NCI-H2107 (cell line): ENCODE measurements at places on chromosomes 3 and 15.

DNA sequence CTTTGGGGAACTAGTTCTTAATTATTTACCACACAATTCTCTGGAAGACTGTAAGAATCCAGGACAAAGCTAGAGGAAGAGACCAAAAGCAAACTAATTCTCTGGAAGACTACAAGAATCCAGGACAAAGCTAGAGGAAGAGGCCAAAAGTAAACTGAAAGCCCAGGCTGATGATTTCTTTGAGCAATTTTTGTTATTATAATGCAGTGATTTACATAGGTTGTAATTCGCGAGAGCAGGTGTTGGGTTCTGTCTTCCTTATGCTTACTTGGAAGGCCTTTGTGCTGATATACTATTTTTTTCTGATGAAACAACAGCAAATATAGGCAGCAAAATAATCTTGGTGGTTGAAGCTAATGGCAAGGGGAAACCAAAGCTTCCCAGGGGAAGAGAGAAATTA, 5.2 kb downstream of the SPTSSB start:
- no peak for DNase-seq

DNA sequence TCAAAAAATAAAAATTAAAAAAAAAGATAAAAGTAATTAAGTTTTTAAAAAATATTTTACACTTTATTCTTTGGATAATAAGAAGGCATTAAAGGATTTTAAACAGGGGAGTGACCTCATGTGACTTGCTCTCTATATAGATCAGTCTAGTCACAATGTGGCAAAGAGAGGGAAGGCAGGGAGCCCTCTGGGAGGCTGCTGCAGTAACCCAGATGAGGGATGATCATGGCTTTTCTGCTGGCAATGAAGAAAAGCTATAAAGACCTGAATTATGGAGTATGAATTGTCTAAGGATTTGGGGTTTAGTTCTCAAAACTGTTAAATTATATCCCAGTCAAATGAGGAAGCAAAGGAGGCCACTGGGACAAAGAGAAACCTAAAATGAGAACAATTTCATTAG, 58.1 kb downstream of the SUMF1 start:
- DNase-seq, result no peak

DNA sequence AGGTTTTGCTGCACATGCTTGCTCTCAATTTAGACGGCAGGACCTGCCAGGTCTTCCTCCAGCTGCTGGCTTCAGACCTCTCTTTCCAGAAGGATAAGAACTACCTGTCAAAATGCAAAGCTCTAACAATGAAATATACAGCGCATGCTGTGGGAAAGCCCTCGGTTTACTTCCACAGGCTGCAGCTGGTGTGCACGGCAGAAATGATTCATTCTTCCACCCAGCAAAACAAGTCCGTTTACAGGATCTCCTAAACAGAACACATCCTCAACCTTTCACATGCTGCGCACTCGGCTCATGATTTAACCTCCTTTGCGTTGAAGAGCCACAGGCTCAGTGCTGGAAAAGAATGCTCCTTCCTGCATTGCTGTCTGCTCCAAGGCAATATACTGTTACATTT, 92.4 kb upstream of the WNT5A start:
- no peak for DNase-seq

DNA sequence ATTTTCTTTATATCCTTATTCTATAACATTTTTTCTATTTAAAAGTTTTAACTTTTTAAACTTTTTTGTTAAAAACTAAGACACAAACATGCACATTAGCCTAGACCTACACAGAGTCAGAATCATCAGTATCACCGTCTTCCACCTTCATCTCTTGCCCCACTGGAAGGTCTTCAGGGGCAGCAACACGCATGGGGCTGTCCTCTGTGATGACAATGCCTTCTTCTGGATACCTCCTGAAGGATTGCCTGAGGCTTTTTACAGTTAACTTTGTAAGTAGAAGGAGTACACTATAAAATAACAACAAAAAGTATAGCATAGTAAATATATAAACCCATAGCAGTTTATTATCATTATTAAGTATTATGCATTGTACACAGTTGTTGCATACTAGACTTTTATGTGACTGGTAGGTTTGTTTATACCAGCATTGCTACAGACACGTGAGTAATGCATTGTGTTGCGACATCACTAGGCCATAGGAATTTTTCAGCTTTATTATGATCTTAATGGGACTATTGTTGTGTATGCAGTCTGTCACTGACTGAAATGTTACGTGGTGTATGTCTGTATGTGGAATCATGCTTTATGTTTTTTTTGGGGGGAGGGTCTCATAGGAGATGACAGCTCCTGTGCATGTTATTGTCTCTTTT, 18.2 kb downstream of the ATP1B3 start:
- DNase-seq, result no peak

DNA sequence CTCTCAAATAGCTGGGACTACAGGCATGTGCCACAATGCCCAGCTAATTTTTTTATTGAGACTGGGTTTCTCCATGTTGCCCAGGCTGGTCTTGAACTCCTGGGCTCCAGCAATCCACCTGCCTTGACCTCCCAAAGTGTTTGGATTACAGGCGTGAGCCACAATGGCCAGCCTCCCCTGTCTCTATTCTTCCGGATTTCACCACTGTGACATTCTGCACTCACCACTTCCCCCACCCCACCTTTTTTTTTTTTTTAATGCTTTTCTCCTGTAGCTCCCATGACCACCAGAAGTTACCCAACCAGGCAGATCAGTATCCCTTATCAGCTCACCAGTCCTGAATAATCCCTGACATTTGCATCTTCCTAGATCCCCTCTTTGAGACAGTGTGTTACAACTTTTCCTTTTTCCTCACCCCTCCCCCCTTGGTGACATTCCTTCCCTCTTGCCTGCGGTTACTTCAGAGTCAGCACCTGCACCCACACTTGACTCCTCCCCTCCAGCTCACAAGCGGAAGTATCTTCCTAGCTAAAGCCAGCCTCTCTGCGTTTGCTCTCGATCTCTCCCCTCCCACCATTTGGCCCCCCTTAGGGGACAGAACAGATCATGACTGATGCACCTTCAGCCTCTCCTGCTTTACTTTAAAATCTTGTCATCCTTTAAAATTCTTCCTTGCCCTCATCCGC, 13.5 kb upstream of the ZNF592 start:
- DNase-seq, result no peak

DNA sequence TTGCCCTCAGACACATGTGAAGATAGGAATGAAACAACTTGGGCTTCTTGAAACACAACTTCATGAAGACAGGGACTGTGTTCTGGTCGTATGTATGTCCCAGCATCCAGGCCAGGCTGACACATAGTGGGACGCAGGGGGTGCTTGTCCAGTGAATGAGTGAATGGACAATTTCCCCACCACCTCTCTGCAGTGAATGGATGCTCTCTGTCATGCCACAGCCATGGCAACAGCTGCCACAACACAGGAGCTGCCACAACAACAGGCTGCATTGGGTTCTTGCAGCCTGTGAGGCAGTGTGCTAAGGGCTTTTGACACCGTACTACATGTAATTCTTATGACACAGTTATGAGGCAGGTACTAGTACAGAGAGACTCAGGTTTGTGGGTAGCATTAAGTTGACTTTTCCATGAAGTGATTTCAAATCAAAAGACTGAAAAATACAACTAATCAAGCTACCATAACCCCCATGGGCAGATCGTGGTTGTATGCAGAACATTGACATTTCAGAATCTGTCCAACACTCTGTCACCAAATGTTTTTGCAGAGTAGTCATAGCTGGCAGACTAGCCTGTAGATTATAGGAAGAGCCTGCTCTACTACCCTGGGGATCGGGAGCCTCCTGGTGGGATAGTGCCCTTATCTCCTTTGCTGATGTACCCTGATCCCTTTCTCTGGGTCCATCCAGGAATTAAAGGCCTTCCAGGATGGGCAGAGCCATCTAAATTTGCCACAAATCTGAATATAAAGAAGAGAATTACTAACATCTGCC, 40.8 kb downstream of the CLSTN2 start:
- DNase-seq, result no peak

GRCh38 chr3:119664370-119664769, 4.0 kb upstream of the POPDC2 start:
- DNase-seq, result no peak

DNA sequence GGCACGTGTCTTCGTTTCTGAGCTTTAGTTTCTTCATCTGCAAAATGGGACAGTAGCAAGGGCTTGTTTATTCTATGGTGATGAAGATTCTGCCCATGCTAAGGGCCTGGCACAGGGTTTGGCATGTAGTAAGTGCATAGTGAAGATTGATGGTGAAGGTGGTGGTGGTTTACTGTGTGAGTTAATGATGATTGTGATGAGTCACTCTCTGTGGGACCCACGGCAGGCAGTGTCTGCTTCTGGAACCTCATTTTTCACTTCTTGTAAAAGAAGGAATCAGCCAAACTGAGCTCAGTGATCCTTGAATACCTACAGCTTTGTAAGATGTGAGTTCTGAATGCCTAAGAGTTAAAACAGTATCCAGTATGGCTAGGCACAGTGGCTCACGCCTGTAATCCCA, 86.2 kb upstream of the LRTM1 start:
- no peak for DNase-seq

DNA sequence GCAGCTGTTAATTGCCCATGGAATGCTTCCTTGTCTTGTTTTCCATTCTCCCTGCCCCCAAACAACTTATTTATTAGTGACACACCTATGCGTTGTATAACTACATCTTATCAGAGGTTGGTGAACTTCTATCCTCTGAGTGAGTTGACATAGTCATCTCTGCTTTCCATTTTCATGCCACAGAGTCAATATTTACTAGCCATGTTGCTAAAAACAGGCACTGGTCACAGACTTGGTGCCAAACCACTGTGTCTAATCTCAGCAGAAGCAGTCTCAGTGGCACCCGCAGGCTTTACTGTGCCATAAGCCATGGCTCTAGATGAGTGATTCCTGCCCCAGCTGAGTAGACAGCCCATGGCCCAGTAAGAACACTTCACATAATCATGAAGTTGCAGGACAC, 26.5 kb downstream of the DAPK2 start:
- no peak for DNase-seq

DNA sequence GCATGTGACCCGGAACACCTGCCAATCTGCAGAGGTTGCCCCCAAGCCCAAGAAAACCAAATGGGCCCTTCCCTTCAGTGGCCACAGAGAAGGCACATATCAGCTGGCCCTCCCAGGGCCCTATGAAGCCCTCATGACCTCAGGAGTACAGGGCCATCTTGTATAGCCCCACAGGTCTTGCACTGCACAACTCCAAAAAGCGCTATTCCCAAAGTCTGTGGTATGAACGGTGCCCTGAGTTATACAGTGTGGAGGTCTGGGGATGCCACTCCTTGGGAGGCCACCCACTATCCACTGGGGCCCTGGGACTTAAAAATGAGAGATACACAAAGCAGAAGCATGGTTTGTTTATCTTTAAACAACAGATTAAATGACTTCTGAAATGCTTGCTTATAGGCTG, 61.5 kb downstream of the CAPN7 start:
- DNase-seq, result no peak

DNA sequence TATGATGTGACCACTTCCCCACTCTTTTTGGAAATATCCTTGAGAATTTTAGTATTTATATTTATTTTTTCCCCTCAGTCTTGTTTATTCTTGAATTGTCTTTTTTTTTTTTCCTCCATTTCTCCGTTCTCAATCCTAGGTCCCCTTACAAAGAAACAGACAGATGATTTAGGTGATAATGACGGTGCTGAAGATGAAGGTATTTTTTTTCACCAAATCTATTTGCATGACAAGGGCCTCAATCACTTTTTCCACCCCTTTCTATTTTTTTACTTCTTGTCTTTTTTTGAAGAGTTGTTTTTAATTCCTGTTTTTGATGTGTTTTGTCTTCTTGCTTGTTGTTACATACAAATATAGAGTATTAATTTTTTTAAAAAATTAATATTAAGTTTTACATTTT, 402.6 kb downstream of the NLGN1 start:
- DNase-seq, result no peak

- no peak for DNase-seq
Measured at GRCh38 chr15:87489456-87489855, 767.1 kb downstream of the NTRK3 start.

GRCh38 chr3:176796371-176796770, 400.9 kb downstream of the TBL1XR1 start:
- no peak for DNase-seq

DNA sequence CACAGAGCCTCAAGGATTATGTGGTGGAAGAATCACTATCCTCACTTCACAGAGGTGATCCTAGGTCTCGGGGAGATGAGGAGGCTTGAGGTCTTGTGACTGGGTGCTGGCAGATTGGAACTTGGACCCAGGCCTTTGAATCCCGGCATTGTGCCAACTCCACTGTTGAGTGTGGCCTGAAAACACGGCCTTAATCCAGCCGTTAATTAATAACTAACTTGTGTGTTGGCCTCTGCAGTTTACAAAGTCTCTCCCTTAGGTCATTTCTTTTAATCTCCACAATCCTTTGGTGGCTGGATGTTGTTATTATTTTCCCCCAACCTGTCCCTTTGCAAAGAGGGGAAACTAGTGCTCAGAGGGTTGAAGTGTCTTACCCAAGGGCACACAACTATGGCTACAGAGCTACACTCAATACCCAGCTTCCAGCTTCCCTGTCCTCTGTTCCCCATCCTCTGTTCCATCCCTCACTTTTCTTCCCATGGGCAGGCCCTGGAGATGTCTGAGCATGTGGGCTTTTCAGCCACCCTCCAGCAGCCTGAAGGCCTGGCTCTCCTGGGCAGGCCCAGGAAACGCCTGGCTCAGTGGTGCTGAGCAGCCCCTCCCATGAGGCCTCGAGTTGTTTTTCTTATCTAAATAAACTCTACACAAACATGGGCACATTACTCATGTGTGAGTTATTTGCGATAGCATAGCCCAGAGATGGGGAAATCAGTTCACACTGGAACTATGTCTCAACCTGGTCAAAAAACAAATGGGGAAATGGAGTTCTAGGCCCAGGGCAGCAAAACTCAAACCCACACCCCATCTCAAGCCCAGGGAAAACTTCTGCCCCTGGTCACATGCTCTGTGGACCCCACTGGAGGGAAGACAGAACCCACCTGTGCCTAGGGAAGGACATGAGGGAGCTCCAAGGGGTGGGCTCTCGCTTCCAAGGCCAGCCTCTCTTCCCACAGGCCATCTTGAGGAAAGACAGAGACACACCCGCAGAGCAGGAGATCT, 16.8 kb upstream of the SMAD3 start:
- no peak for DNase-seq

DNA sequence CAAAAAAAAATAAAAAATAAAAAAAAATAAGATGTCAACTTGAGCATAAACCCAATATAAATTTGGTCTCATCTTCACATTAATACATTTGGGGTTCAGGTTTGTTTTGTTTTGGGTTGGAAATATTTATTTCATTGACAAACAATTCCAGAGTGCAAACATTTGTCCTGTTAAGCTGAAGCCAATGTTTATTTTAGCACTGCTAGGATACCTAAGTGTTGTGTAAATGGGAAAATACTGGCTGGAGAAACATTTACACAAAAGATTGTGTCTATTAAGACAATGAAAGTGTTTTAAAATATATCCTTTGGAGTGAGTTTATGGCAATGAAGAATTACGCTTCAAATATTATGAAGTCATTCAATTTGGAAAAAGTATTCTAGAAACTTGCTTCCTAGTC, 91.1 kb downstream of the MEIS2 start:
- DNase-seq, result no peak
